Astrocyte (in vitro differentiated cells and primary cell): ENCODE measurements at places on chromosomes 2 and 18.

DNA sequence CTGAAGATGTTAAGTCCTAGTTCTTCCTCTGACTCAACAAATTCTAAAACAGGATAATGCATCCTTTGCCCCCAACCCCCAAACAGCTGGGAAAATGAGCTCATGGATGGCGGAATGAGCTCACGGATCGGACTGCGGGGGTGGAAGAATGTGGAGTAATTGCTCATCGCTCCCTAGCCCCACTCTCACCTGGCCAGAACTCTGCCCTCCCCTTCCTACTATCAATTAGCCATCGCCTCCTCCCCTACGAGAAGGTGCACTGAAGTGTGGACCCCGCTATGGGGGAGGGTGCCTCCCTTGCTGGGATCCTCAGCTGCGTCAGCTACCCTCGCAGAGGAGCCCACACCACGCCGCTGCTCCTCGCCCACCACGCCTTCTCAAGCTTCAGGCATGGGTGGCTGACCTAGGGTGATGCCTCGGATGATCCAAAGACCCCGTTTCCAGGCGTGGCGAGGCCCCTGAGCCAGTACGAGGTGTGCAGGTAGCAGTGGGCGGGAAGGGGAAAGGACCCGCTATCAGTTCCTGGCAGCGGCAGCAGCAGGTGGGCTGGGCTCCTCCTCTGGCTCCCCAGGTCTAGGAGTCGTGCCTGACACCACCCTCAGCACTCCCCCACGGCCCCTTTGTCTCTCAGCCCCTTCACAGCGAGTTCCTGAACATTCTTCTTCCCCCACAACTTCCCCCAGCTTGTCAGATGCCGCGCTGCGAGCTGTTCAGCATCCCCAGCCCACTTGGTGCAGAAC, 82.1 kb upstream of the POMC start:
- DNase-seq, result peak; percentile 86

DNA sequence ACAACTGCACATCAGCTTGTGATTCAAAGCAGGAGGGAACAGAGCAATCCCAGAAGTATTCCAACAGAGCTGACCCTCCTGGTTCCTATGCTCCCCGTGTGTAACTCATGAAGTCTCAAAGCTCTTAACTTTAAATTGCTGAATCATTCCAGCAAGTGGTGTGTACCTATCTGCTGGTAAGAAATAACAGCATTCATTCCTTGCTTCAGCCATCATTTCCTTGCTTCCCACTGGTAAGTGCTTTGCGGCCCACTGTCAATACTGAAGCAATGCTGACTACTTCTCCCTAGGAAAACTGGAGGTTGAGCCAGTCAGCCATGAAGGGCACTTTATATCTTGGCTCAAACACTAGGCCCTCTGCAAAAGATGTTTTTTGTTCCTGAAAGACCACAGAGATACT, 222.4 kb downstream of the EXOC6B start:
- peak; percentile 51 for DNase-seq

GRCh38 chr2:215579809-215580208, 143.9 kb upstream of the FN1 start:
- peak; percentile 83 for DNase-seq

- DNase-seq, result no peak
Observed at GRCh38 chr2:175633227-175633626, 368.8 kb downstream of the LNPK start.

GRCh38 chr2:198441901-198442300, 637.5 kb downstream of the PLCL1 start:
- peak; percentile 51 for DNase-seq

DNA sequence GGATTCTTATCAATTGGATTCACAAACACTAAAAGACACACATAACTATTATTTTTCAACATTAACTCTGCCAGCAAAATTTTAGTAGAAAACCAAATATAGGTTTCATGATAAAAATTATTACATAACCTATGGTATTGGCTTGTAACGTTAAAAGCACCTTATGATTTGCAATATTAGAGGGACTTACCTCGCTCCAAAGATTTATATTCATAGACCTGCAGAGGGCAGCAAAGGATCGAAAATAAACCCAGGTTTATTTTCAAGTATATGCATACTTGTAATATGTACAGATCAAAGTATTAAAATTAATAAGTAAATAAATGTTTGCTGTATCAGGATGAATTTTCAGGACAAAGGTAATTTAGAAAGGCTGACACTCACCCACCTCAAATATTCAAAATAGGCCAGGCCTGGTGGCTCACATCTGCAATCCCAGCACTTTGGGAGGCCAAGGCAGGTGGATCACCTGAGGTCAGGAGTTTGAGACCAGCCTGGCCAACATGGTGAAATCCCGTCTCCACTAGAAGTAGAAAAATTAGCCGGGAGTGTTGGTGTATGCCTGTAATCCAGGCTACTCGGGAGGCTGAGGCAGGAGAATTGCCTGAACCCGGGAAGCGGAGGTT, 45.3 kb downstream of the LRPPRC start:
- peak; percentile 6 for DNase-seq

GRCh38 chr18:79611040-79611681, 68.4 kb upstream of the CTDP1 start:
- peak; percentile 92 for DNase-seq

- no peak for DNase-seq
Observed at GRCh38 chr2:21363364-21363763, 239.6 kb downstream of the TDRD15 start.

DNA sequence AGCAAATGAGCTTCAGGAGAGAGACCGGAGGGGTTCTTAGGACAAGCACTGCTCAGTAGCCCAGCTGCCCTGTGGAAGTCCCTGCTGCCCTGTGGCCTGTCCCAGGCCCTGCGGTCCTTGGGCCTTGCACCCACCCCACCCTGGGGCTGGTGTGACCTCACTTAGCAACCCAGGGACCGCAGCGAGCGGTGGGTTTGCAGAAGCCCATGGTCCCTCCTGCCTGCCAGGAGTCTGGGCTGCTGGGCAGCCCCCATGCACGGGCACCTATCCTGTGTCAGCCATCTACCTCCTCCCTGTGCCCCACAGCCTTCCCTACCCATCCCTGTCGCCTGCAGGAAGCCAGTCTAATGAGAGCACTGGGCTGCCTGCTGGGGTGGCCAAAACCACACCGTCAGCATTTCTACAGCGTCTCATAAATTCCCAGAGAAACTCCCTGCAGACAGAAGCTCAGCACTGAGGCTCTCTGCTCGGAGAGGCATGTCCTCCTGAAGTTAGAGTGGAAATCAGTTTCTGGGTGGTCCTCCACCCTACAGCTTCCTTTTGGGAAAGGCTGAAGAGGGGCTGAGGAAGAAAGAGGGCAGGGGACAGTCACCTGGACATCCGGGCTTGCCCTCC, 231.1 kb upstream of the HS6ST1 start:
- no peak for DNase-seq

- no peak for DNase-seq
Observed at GRCh38 chr2:40348038-40348437, 103.9 kb downstream of the SLC8A1 start.

GRCh38 chr2:86195808-86196387, 636 bp upstream of the IMMT start:
- DNase-seq, result no peak

DNA sequence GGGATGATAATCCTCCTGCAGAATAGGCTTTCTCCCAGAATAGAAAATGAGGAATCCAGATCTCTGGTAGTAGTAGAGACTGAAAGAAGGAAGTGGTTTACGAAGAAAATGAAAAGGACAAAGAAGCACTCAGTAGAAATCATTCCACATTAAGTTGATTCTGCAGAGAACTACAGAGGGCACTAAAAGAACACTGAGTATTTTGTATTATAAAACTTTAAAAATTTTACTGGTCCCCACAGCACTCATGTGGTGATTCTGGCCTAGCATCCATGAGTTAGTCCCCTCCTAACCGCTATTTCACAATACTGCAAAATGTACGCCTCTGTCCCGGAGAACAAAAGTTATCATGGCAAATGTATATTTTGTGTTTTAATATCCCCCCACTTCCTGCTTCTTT, 42.9 kb upstream of the SLC35F5 start:
- no peak for DNase-seq

GRCh38 chr18:59665057-59666006, 31.9 kb downstream of the CCBE1 start:
- DNase-seq, result peak; percentile 66

DNA sequence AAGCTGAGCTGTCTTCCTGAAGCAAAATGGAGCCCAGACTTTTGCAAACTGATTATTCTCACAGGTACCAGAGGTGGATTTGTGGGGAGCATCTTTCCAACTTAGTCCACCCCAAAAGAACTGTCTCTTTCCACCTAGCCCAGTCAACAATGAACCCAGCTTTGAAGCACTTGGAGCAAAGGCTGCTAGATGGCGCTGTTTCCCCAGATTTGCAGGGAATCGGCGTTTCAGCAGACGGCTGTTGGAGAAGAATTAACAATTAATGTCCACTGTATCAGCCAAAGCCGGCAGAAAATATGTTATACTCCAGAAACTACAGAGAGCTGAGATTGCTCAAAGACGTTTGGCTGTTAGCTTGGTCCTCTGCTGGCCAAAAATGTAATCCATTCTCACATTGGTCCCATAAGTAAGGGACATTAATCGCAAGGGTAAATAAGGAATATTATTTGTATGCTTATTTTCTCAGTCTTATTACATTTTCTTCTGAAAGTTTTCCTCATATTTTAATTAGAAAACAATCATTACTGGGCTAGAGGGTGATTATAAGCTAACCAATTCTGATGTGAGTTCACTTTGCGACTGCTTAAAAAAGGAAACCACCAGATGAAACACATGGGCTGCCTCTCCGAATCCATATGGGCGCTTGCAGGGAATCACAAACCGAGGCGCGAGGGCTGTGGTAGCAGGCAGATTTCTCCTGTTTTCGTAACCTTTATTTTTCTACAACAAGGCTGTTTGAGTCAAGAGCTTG, 423.8 kb upstream of the MEX3C start:
- DNase-seq, result peak; percentile 22

GRCh38 chr2:204124140-204124750, 187.7 kb downstream of the ICOS start:
- no peak for DNase-seq

DNA sequence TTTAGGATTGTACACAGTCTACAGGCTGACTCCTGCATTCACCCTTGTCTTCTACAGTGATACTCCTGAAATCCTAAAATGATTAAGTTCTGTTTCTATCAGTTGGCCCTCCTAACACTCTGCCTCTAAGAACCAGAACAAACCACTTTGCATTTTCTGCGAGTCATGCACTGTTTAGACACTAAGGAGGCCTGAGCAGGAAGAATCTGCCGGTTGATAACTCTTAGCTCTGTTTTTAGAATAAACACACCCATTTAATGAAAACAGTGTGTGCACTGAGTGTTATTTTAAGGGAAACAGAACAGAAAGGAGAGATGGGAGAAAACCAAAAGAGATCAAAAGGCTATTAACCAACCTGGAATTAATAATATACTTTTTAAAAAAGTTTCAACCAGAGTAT, 22.9 kb upstream of the SSB start:
- DNase-seq, result peak; percentile 26

DNA sequence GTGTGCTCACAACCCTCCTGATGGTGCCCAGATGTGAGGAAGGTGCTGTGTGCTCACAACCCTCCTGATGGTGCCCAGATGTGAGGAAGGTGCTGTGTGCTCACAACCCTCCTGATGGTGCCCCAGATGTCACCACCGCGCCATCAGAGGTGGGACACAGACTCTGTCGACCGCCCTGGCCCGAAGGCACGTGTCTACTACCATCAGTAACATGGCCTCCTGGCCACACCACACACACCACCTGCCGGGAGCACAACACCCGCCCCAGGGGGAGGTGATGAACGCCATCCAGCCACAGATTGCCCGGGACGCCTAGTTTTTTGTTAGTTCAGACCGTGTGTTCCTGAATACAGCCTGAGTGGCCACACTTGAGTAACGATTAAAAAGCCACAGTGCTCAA, 24.5 kb downstream of the HDAC4 start:
- DNase-seq, result no peak

DNA sequence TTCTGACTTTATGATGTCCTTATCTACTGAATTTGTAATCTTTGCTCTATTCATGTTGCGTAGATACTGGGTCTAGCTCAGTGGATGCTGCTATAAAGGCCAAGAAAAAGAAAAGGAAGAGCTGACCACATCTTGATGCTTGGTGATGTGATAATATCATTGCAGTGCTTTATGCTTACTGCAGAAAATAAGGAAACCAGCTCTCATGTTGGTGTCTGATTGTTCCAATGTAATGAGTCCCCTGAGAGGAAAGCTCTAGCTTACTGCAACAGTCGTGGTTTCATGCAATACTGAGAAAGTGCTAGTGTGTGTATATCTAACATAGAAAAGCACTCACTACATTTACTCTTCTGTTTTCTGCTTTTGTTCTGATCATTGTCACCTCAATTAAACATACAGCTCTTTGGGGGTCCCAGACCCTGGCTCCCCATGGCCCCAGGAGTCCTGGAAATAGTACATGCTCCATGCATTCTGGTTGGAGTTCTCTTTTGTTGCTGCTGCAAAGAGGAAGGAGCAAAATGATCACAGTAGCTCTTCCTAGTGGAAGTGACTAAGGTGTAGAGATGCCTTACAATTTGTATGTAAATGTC, 338.8 kb downstream of the CYRIA start:
- no peak for DNase-seq

DNA sequence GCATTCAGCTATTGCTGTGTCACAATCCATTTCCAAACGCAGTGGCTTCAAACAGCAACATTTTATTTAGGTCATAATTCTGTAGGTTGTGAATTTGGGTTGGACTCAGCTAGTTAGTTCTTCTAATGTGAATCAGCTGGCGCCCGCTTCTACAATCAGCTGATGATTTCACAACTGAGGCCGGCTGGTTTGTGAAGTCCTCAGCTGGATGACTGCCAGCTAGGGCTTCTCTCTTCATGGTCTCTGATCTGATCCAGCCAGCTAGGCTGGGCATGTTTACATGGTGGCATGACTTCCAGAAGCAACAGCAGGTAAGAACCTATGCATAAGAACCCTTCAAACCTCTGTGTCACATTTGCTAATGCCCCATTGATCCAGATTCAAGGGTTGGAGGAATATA, 172.0 kb downstream of the SLC4A10 start:
- DNase-seq, result no peak

- DNase-seq, result no peak
Observed at GRCh38 chr2:201996006-201996405, 37.6 kb upstream of the FZD7 start.

DNA sequence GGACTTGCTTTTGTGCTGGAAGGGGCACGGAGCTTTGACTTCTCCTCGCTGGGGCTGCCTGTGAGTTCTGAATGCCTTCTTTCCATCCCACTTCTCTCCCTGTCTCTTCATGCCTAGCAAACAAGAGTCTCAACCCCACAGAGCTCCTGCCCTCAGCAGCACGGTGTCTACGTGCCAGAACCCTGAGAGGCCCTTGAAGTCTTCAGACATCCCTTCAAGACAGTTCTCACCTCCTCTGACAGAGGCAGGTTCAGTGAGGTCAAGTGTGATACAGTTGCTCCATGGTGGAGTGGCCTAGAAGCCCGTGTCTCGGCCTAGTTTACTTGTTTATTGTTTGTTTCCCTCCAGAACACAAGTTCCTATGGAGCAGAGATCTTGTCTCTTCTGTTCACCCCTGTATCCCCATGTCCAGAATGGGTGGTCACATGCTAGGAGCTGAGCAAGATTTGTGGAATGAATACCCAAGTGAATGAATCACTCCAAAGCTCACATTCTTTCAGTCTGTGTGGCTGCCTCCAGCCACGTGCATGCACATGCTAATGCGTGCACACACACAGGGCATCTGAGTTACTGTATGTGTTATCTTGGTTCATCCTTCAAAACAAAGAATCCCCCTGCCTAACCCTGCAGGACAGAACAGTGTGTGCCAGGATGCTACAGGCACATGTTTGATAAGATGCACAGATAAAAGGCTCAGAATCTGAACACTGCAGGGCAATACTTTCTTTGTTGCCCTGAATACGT, 391.6 kb downstream of the NBAS start:
- DNase-seq, result peak; percentile 96

- DNase-seq, result no peak
Observed at GRCh38 chr2:86142436-86143257, 36.6 kb downstream of the PTCD3 start.
